Activated CD8-positive, alpha-beta memory T cell treated with anti-CD3 and anti-CD28 coated beads for 1 hour (primary cell): ENCODE measurements at places on chromosomes 5 and 9.

DNA sequence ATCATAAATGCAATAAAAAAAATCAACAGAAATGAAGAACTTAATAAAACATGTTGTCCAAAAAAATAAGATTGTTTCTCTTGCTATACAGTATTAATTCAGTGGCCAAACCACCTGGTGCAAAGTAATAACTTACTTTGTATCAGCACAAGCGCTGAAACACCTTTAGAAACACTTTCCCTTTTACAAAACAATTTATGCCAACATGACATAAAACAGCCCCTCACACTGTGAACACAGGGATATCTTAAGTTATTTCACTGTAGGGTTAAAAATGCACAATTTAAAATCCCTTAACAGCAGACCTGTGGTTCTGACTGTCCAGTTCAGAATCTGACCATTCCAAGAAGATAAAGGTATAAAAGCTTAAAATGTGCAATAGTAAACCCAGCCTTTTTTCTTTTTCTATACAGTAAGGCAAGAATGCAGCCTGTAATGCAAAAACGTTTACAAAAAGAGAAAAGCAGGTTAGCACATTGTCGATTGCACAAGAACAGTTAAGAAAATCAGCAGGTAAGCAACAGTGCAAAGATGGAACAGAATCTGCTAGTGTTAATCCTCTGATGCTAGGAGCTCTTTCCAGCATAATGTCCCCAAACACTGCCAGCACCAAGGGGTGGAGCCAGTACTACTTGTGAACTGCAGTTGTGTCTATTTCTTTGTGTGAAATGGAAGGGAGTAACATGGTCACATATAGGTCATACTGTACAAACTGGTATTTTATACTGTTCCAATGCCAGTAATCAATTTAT, 21.6 kb downstream of the RAB14 start:
- DNase-seq, result no peak

- DNase-seq, result no peak
Observed at GRCh38 chr5:10679336-10679988, 81.6 kb downstream of the DAP start.

- DNase-seq, result no peak
Observed at GRCh38 chr5:123835421-123835820, 323.4 kb downstream of the CSNK1G3 start.

- no peak for DNase-seq
Observed at GRCh38 chr5:56802205-56802604, 13.1 kb upstream of the MAP3K1 start.

DNA sequence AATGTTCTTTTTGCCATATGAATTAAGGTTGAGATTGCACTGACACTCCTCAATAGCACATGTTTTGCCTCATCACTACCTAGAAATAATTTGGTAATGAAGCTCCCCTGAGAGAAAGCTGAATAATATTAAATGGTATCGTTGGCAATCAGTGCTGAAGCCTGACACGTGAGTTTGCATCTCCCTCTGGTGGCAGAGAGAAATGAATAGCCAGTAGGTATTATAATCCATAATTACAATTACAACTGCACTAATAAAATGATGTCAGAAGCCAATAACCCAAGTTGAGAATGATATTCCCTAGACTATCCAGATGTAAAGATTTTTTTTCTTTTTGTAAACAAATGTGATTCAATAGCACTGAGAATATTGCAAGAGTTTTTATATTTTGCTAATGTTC, 700.3 kb downstream of the PTPRD start:
- DNase-seq, result no peak

GRCh38 chr5:149455889-149456409, 76.9 kb upstream of the IL17B start:
- DNase-seq, result no peak

DNA sequence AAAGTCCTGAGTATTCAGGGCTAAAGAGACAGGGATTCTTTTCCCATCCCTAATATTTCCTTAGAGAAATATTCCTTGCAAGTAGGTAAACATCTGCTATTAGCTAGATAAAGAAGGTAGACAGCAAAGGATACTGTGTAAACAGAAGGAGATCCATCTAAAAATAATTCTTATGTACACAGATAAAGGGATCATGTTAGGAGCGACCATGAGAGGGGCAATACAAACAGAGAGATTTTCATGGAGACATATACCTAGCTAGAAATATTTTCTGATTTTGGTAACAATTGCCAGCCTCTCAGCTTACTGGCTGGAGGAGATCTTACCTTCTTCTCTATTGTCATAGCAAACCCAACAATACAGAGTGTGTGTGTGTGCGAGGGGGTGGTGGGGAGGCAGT, 184.6 kb upstream of the DMAC1 start:
- DNase-seq, result no peak
